ENCODE measurements at places on chromosomes 13 and 19.

- peak; percentile 86 for DNase-seq
Measured at GRCh38 chr19:984165-984967, at the start of gene WDR18. Gene WDR18 (plus strand): TSS chr19:984345. CDS start chr19:984354, 9 bp downstream.

- DNase-seq, result no peak
Measured at GRCh38 chr13:74329962-74330361, 195.8 kb upstream of the KLF12 start.

- peak; percentile 46 for DNase-seq
Measured at GRCh38 chr19:52270266-52270885, 989 bp downstream of the ZNF766 start.

GRCh38 chr13:33207615-33207961, 78.0 kb downstream of the STARD13 start:
- DNase-seq, result no peak

GRCh38 chr19:16025108-16026101, 50.9 kb upstream of the TPM4 start:
- peak; percentile 48 for DNase-seq

All from NB4 (cell line).